ENCODE measurements at places on chromosomes 5 and 9.
A peak's percentile ranks its signal among the peaks of the same experiment; 100 is the strongest.

GRCh38 chr5:10591966-10592365 is 28.1 kb downstream of the ANKRD33B start:
- DNase-seq: no peak

GRCh38 chr9:107638521-107639310 is 149.1 kb upstream of the KLF4 start:
- peak; percentile 32 for DNase-seq

- DNase-seq: no peak
Observed at GRCh38 chr5:52702877-52703276, 84.8 kb upstream of the ITGA1 start.

- DNase-seq: no peak
Observed at GRCh38 chr5:117691081-117691870, 1116.7 kb upstream of the SEMA6A start.

DNA sequence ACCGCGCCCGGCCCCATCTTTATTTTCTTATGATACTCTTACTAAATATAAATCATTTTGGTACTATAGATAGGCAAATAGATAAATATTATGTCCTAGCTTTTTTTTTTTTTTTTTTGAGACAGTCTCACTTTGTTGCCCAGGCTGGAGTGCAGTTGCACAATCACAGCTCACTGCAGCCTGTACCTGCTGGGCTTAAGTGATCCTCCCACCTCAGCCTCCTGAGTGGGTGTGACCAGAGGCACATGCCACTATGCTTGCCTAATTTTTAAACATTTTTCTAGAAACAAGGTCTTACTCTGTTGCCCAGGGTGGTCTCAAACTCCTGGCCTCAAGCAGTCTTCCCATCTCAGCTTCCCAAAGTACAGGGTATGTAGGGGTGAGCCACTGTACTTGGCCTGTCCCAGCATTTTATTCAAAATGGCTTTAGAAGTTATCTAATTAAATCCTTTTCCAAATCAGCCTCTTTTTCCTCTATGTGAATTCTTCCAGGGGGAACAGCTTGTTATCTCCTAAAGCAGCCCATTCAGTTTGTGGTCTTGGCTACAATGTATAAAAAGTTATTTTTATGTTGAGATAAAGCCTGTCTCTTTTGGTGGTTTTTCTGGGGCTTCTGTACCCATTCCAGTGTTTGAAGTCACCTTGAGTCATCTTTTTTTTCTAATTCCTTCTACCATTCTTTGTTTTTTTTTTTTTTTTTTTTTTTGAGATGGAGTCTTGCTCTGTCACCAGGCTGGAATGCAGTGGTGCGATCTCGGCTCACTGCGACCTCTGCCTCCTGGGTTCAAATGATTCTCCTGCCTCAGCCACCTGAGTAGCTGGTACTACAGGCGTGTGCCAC is 12.1 kb downstream of the MELK start:
- no peak for DNase-seq

DNA sequence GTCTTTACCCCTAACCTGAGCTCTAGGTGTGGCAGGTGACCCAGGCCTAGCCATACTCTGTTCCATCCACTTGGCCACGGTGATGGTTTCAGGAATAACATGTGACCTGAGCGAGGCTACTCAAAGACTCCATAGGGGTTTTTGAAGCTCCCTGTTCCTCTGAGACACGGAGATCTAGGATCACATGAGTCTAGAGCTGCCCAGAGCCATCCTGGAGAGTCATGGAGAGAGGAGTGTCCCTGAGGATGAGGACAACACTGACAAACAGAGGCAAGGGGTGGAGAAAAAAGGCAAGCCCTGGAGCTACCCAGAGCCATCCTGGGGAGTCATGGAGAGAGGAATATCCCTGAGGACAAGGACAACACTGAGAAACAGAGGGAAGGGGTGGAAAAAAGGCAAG is 29.5 kb upstream of the PCA3 start:
- DNase-seq: no peak

GRCh38 chr5:141876628-141877355 is 1.4 kb downstream of the PCDH1 start:
- DNase-seq: peak; percentile 50

GRCh38 chr5:113574417-113574816 is 60.9 kb downstream of the YTHDC2 start:
- DNase-seq: no peak

All from NCI-H1417 (cell line).